RPMI8226 (cell line): ENCODE measurements at places on chromosomes 6 and 20.

GRCh38 chr20:20085071-20085470 is 32.7 kb downstream of the CFAP61 start:
- no peak for DNase-seq

DNA sequence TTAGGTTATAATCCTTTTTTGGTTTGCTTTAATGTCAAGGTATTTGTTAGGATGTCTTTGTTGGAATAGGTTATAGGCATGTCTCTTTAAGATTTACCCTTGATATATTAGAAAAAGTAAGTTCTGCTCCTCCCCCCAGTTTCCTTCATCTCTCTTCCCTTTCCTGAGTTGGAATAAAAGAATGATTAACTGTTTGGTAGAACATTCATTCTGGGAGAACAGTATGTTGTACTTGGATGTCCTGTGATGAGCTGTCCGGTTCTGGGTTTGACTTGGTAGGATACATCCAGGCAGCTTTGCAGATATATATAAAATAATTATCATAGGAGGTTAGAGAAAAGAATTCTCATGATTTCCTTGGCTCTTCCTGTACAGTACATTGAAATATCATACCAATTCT is 199.6 kb upstream of the RREB1 start:
- no peak for DNase-seq

DNA sequence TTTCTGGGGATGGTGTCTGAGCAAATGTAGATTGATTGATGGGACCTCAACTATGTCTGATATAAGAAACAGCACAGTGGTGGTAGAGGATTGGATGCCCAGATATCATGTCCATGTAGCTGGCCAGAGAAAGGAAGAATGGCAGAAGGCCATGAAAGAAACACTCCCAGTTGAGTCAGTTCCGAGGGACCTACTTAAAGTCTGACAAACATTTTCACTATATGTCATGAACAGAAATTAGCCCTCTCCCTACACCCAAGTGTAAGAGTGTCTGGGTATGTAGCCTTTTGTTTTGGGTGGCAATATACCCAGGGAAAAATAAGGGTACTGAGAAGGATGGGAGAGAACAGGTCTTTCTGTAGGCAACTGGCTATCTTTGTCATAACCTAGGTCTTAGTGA is 434.2 kb downstream of the BCKDHB start:
- DNase-seq = no peak

- DNase-seq = no peak
These were observed 50.2 kb downstream of the NCOA3 start for GRCh38 chr20:47551841-47552240.

GRCh38 chr20:56592211-56592610 is 36.9 kb upstream of the TFAP2C start:
- no peak for DNase-seq
